ENCODE measurements at places on chromosomes 16 and 17. TPM values are rescaled to one million over a fixed set of nuclear protein-coding genes. Genes with fewer than 3 reads are reported as not detected.

The KRTAP1-5 gene
- total RNA-seq: not detected

DNA sequence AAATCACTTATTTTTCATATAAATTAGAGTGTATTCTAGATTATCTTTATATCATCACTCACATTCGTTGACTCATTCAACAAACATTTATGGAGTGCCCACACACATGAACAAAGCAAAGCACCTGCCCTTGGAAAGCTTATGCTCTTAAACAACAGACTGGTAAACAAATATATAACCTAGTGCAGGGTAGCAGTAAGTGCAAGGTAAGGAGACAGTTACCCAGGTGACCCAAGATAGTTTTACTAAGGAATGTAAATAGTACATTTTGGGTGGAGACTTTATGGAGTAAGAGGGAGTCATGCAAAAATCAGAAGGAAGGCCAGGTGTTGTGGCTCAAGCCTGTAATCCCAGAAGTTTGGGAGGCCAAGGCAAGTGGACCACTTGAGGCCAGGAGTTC is 40.4 kb upstream of the HELZ start:
- no peak for DNase-seq
- no peaks in the 10 kb centered on the region for H3K36me3 ChIP-seq
- no peaks in the 10 kb centered on the region for H3K27me3 ChIP-seq
- peaks cover 4% of the 10 kb centered on the region for H3K4me1 ChIP-seq

GRCh38 chr17:79077587-79077986 is 3.0 kb downstream of the ENGASE start:
- no peak overlapping the region for H3K27ac ChIP-seq
- no peak for DNase-seq
- no peak overlapping the region for H3K4me3 ChIP-seq

The KRTAP9-2 gene
- total RNA-seq: not detected

The CORO6 gene
- 1.7 TPM for total RNA-seq

GRCh38 chr16:2154533-2155090 is 970 bp upstream of the TRAF7 start:
- no peaks in the 10 kb centered on the region for H3K36me3 ChIP-seq
- H3K4me1 ChIP-seq: peaks cover 42% of the 10 kb centered on the region
- DNase-seq: no peak
- peak overlapping the region; percentile 95 for H3K27ac ChIP-seq

GRCh38 chr17:82193520-82194220 is 19.0 kb downstream of the CCDC57 start:
- peaks cover 17% of the 10 kb centered on the region for H3K4me1 ChIP-seq
- H3K27ac ChIP-seq: no peak overlapping the region
- H3K27me3 ChIP-seq: no peaks in the 10 kb centered on the region
- no peak for DNase-seq

The CES5A gene
- total RNA-seq: not detected

DNA sequence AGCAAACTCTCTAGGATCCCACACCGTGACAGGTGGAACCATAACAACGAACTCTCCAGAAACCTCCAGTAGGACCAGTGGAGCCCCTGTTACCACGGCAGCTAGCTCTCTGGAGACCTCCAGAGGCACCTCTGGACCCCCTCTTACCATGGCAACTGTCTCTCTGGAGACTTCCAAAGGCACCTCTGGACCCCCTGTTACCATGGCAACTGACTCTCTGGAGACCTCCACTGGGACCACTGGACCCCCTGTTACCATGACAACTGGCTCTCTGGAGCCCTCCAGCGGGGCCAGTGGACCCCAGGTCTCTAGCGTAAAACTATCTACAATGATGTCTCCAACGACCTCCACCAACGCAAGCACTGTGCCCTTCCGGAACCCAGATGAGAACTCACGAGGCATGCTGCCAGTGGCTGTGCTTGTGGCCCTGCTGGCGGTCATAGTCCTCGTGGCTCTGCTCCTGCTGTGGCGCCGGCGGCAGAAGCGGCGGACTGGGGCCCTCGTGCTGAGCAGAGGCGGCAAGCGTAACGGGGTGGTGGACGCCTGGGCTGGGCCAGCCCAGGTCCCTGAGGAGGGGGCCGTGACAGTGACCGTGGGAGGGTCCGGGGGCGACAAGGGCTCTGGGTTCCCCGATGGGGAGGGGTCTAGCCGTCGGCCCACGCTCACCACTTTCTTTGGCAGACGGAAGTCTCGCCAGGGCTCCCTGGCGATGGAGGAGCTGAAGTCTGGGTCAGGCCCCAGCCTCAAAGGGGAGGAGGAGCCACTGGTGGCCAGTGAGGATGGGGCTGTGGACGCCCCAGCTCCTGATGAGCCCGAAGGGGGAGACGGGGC is 1.3 kb downstream of the SPN start:
- peaks cover 13% of the 10 kb centered on the region for H3K36me3 ChIP-seq
- no peaks in the 10 kb centered on the region for H3K27me3 ChIP-seq
- peaks cover 72% of the 10 kb centered on the region for H3K4me1 ChIP-seq
- DNase-seq: peak; percentile 16

DNA sequence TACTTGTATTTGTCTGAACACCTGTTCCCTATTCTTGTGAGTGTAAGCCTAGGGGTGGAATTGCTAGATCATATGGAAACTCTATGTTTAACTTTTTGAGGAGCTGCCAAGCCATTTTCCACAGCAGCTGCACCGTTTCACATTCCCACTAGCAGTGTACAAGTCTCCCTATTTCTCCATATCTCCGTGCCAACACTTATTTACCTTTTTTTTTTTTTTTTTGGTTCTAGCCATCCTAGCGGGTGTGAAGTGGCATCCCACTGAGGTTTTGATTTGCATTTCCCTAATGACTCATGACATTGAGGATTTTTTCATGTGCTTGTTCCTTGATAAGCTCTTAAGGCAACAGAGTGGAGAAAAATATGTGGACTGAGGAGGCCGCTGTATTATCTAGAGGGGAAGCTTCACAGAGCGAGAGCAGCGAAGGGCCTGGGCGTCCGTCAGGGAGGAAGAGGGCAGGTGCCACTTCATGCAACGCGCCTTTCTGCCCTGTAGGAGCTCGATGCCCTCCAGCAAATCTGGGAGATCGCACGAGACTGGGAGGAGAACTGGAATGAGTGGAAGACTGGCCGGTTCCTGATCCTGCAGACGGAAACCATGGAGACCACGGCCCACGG is 50.0 kb downstream of the DNAH2 start:
- peaks cover 3% of the 10 kb centered on the region for H3K4me1 ChIP-seq
- DNase-seq: no peak
- no peak overlapping the region for H3K27ac ChIP-seq
- no peak overlapping the region for H3K4me3 ChIP-seq

- H3K36me3 ChIP-seq: peaks cover 10% of the 10 kb centered on the region
- H3K27ac ChIP-seq: no peak overlapping the region
- DNase-seq: no peak
- H3K27me3 ChIP-seq: peaks cover 72% of the 10 kb centered on the region
- peaks cover 9% of the 10 kb centered on the region for H3K4me1 ChIP-seq
Measured at GRCh38 chr17:27793168-27793905, 7.0 kb downstream of the NOS2 start.

- no peak for DNase-seq
- H3K4me1 ChIP-seq: peaks cover 2% of the 10 kb centered on the region
- no peak overlapping the region for H3K4me3 ChIP-seq
- no peaks in the 10 kb centered on the region for H3K27me3 ChIP-seq
- no peaks in the 10 kb centered on the region for H3K36me3 ChIP-seq
Measured at GRCh38 chr17:43224146-43224705, 4.2 kb downstream of the CCDC200 start.

The SLC35G6 gene
- not detected for total RNA-seq

GRCh38 chr17:19880393-19880792 is 12.7 kb upstream of the ULK2 start:
- no peaks in the 10 kb centered on the region for H3K27me3 ChIP-seq
- no peak overlapping the region for H3K4me3 ChIP-seq
- H3K4me1 ChIP-seq: peaks cover 30% of the 10 kb centered on the region
- no peak for DNase-seq
- no peaks in the 10 kb centered on the region for H3K36me3 ChIP-seq

DNA sequence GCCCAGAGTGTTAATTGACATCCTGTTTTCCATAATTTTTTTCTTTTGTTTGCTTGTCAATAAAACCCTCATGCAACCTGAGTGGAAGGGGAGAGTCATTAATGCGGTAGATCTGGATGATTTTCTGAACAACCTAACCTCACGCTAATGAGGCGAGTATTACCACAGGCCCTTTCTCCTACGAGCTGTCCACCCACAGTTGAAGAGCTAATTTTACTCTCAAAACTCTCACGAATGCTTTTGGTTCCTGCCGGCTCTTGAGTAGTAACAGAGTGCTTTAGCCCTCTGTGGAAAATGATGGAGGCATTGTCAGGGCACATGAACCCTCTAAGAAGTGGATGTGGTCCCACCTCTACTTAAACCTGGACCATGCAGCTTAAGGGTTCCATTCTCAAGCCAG is 491.3 kb upstream of the RBFOX1 start:
- no peak overlapping the region for H3K27ac ChIP-seq
- no peaks in the 10 kb centered on the region for H3K36me3 ChIP-seq
- no peaks in the 10 kb centered on the region for H3K4me1 ChIP-seq
- no peaks in the 10 kb centered on the region for H3K27me3 ChIP-seq

DNA sequence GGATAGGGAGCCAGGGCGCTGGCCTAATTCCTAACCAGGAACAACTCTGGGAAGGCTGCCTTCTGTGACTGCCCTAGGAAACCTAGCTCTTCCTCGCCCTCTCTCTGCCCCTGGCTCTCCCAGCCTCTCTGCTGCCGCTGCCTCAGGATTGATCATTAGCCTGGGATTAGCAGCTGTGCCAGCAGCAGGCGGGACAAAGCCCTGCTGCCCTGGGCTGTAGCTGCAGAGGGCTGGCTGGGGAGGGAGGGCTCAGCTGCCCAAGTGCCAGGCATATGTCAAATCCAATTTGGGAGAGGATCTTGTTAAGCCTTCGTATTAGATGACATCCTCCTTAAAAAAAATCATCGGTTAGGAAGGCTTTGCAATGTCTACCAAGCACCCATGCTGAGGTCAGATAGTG is 144.8 kb upstream of the CCL2 start:
- H3K4me3 ChIP-seq: no peak overlapping the region
- H3K36me3 ChIP-seq: no peaks in the 10 kb centered on the region
- no peak for DNase-seq

DNA sequence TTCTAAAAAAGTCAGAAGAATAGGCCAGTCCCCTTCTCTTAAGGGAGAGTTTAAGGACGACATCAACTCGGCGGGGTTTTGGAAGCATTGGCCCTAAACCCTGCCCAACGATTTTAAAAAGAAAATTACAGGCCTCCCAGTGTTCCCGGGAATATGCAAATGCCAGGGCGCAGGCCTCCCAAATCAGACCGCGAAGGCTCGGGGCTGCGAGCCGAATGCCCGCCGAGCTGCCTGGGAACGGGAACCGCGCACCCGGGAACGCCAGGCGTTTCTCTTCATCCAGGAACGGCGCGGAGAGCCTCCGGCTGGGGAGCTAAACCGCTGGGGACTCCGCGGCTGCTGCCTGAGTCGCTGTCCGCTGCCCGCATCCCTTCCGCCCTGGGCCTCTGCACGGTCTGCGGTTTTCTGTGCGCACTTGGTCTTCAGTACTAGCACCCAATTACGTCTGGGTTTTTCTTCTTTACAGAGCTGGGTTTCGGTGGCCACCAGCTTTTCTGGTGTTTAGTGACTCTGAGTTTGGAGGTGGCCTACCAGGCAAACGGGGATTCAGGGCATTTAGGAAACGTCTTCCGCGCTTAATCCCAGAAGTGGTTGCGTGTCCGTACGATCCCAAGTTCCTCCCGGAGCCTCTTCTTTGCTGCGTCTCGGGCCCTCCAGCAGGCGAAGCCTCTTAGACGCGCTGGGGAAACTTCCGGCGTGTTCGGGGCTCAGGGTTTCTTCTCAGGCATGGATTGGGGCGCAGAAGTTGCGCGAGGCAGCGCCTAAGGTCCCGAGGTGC is 5.7 kb downstream of the IRX5 start:
- DNase-seq: no peak
- H3K4me3 ChIP-seq: peak overlapping the region; percentile 67
- H3K4me1 ChIP-seq: peaks cover 12% of the 10 kb centered on the region
- peaks cover 9% of the 10 kb centered on the region for H3K36me3 ChIP-seq

The APOBR gene
- 13.6 TPM for total RNA-seq

The GLTPD2 gene
- total RNA-seq: 0.34 TPM

DNA sequence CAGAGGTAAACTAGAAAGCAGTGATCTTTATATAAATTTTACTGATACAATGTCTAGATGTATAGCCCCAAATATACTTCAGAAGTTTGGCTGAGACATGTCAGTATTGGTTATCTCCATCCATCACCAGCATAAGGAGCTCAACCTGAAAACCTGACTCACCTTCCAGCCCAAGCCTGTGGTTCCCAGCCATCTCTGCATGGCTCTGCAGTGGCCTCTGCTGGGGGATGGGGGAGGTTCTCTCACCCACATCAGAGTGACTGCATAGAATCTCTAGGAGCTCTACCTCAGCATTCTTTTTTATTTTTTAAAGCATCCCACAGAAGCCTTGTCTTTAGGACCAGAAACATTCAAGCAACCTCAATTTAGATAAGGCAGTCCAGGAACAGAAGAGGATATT is 27.3 kb downstream of the USP7 start:
- H3K27ac ChIP-seq: peak overlapping the region; percentile 83
- H3K4me1 ChIP-seq: peaks cover 68% of the 10 kb centered on the region
- no peaks in the 10 kb centered on the region for H3K36me3 ChIP-seq
- H3K27me3 ChIP-seq: no peaks in the 10 kb centered on the region
- H3K4me3 ChIP-seq: peak overlapping the region; percentile 41

The KCNJ16 gene
- total RNA-seq: not detected

The HSD17B2 gene
- total RNA-seq: not detected

- H3K4me1 ChIP-seq: peaks cover 11% of the 10 kb centered on the region
- peaks cover 58% of the 10 kb centered on the region for H3K27me3 ChIP-seq
- peaks cover 2% of the 10 kb centered on the region for H3K36me3 ChIP-seq
- peak within 1 kb of the TSS; percentile 91 for H3K4me3 ChIP-seq
Measured at GRCh38 chr17:20009302-20010098, at the start of gene SPECC1. TSS of gene SPECC1 (plus strand) at chr17:20009359. CDS start at chr17:20096652, 87,293 bp downstream.

The C17orf50 gene
- not detected for total RNA-seq

The KRTAP4-9 gene
- total RNA-seq: not detected

The SLC16A6 gene
- 9.8 TPM for total RNA-seq

DNA sequence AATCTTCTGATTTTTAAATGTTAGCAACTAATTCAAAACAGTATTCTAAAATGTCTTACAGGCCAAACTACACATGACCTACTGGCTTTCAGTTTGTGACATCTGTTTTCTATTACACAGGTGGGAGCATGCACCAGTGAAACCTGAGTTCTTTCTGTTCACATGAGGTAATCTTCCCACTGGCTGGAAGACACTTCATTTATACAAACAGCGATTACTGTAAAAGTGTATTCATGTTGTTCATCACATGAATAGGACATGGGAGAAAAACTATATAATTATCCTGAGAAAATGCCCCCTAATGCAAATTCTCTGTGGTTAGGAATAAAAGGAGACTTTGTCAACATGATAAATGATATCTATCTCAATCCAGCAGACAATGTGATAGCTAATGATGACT is 11.1 kb upstream of the PIK3R5 start:
- no peak overlapping the region for H3K27ac ChIP-seq
- H3K27me3 ChIP-seq: no peaks in the 10 kb centered on the region
- no peak for DNase-seq
- H3K36me3 ChIP-seq: peaks cover 2% of the 10 kb centered on the region

- no peak overlapping the region for H3K27ac ChIP-seq
- H3K27me3 ChIP-seq: peaks cover 22% of the 10 kb centered on the region
- no peak for DNase-seq
- no peak overlapping the region for H3K4me3 ChIP-seq
Measured at GRCh38 chr16:50821586-50821985, 79.7 kb downstream of the CYLD start.

The ADAP2 gene
- 1.1 TPM for total RNA-seq

All from T-helper 17 cell (primary cell).